Stimulated activated CD8-positive, alpha-beta memory T cell treated with anti-CD3 and anti-CD28 coated beads, Interleukin-12 subunit alpha, Interleukin-12 subunit beta, amount 100 ng/mL, for 4 hours (primary cell): ENCODE measurements at places on chromosomes 13 and 19.

DNA sequence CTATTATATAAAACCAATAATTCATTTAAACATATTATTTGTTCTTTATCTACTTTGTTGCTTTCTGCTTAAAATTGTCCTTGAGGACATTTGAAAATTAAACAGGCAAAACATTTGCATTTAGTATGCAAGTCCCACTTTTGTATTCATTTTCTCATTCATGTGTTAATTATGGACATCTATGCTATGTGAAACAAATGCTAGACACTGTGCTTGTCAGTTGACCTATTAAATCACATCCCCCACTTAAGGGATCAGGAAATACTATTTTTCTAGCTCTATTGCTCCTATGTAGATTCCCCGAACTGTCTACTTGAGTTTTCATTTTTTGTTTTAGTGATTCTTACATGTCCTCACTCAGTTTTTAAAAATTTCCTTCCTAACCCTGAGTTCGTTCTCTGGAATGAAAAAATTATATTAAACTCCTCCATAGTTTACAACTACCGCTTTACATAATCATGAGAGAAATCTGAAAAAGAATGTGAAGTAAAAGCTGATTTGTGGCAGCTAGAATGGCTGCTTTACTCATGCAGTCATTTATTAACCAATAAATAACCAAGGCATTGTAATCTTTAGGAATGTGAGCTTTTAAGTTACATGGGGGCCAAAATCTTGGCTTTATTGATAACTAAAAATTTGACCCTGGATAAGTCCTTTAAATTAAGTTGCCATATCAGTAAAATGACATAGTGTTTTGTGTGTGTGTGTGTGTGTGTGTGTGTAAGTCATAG lies 188.5 kb downstream of the LIG4 start:
- DNase-seq = no peak

- DNase-seq = no peak
Observed at GRCh38 chr13:52887165-52887564, 38.7 kb upstream of the PCDH8 start.

GRCh38 chr19:29805031-29805965 lies 6.5 kb upstream of the CCNE1 start:
- no peak for DNase-seq

- no peak for DNase-seq
Observed at GRCh38 chr13:58680115-58680514, 1048.6 kb downstream of the PCDH17 start.

DNA sequence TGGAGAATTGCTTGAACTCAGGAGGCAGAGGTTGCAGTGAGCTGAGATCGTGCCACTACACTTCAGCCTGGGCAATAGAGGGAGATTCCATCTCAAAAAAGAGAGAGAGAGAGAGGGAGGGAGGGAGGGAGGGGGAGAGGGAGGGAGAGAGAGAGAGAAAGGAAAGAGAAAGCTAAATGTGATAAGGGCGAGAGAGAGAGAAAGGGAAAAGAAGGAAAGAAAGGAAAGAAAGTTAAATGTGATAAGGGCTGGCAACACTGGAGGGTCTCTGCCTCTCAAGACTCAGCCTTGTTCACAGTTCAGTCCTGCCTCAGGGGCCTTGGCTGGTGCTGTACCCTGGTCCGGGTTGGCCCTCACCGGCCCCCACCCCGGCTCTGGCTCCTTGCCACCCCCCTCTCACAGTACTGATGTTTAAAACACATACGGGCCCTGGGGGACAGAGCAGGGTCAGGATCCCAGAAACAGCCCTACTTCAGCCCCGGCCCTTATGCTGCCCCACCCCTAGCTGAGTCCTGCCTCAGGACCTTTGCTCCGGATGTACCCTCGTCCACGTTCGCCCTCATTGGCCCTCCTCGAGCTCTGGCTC lies 3.5 kb downstream of the MAP1S start:
- DNase-seq = no peak

DNA sequence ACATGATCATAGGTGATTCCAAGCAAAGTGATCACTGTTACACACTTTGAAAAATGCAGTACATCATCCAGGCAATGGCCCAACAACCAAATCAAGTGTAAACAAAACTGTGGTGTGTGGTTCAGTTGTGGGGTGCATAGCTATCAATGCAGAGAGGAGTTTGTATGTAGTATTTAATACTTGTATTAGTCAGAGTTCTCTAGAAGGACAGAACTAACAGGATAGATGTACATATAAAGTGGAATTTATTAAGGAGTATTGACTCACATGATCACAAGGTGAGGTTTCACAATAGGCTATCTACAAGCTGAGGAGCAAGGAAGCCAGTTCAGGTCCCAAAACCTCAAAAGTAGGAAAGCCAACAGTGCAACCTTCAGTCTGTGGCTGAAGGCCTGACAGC lies 249.3 kb upstream of the HTR2A start:
- DNase-seq = no peak

DNA sequence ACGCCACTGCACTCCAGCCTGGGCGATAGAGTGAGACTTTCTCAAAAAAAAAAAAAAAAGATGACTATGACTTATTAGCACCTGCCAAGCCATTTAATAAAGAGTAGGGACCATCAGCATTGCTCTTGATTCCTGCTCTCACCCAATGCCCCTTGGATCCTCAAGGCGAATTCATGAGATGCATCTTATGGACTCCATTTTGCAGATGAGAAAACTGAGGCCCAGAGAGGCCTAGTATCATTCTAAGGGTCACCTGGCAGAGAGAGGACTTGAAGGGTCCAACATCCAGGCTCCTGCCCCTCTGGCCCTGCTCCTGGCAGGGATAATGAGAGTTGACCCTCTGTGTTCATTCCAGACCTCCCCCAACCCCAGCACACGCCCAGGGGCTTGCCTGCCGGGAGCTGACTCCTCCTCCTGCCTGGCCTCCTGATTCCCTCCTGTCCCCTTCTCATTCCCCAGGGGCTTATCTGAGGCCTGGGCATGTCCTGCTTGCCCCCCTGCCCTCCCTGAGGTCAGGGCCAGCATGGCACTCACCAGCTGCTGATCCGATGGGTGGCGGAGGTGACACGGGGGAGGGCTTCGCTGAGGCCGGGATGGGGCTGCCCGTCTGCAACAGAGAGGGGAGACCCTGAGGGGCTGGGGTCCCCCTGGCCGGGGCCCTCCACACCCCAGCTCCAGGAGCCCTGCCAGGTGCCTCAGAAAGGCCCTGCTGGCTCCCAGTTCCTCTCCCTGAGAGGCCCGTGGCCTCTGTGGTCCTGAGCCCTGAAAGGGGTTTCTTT lies 7.4 kb downstream of the WIZ start:
- DNase-seq = no peak

DNA sequence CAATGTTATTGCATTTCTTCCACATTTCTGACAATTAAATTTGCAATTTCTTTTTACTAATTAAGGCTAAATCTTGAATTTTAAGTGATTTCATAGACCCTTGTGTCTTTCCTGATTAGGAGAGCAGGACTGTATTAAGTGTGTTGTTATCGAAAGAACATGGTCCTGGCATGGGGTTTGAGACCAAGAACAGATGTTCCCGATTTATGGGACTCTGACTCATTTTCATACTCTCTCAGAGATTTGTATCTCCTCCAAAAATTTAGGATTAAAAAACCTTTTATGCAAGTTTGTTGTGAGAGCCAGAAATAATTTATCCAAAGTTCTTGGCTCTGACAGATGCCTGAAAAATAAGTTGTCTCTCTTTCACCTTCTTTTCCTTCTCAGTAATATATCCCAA lies 589.3 kb upstream of the ARGLU1 start:
- no peak for DNase-seq

- no peak for DNase-seq
Observed at GRCh38 chr13:51704399-51705313, 99.3 kb downstream of the DHRS12 start.

GRCh38 chr19:7342143-7342542 lies 6.6 kb upstream of the ARHGEF18 start:
- no peak for DNase-seq

GRCh38 chr19:33514885-33515551 lies 6.6 kb downstream of the PEPD start:
- no peak for DNase-seq

GRCh38 chr19:56176881-56177280 lies 1.1 kb downstream of the GALP start:
- no peak for DNase-seq

DNA sequence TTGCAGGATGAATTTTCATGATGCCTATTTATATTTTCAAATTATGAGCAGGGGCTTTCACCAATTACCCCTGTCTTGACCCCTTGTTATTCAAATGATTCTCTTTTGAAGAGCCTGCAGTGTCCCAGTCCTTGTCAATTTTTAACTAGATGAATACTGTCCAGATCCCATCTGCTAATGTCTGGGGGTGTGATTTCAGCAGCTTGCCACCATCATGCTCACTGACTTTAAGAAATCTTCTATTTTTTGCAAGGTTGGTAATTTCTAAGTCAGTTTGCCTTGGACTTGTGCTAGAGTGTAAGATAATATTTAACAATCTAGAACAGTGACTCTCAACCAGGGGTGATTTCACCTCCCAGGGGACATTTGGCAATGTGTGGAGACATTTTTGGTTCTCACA lies 106.0 kb downstream of the CACNA1A start:
- DNase-seq = no peak

DNA sequence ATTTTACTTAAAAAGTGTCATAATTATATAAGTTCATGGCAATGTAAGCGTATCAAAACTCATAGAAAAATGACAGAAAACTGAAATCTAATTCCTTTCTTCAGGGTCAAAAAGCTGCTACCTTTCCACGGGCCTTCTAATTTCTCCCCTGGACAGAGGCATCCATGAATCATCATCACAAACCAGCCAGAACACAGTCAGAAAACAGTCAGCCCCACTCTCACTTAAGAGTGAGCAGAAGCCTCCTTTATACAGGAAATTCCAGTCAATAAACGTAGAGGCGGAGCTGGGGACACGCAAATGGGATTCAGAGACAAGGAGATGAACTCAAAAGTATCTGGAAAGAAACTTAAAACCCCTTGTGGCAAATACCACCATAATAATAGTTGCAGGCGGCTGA lies 54.2 kb upstream of the ABCC4 start:
- DNase-seq = no peak

DNA sequence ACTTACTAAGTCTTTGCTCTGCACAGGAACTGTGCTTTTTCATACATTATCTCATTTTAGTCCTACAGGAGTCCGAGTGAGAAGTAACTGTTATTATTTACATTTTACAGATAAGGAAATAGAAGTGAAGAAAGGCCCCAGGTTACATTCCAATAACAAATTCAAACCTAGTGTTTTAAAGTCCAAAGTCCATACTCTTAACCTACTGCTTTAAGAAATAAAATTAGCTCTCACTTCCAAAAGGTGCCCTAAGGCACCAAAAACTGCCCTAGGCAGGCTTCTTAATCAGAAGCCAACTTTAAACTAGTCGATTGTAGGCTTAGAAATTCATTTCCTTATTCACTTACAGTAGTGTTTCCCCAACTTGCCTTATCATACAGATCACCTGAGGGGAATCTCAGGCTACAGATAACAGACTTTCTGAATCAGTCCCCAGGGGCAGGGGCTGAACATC lies 555.9 kb downstream of the DIAPH3 start:
- DNase-seq = no peak

GRCh38 chr13:34064456-34065205 lies 246.7 kb downstream of the RFC3 start:
- no peak for DNase-seq

- no peak for DNase-seq
Observed at GRCh38 chr13:103031332-103031873, 34.8 kb downstream of the SLC10A2 start.

DNA sequence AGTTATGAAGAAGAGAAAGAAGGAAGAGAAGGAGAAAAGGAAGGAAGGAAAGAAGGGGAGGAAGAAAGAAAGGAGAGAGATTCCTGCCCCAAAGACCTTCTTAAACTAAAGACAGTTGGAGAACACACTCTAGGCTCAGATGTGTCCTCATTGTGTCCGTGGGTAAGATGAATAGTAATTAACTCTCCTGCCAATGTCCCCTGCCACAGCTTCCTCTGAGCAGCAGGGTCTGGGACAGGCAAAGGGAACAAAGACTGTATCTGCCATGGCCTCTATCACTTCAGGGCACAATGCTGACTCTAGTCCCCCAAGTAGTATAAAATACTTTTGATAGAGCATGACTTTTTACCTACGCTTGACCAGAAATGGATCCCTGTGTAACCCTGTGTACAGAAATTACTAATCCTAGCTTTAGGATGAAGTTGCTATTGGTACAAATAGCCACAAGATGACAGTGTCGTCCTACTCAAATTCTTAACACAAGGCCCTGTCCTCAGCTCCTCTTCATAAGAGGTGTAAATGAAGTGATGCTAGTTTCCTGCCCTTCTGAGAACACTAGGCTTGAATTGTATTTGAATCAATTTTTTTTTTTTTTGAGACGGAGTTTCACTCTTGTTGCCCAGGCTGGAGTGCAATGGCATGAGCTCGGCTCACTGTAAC lies 186.2 kb upstream of the GPR12 start:
- no peak for DNase-seq

- no peak for DNase-seq
Observed at GRCh38 chr19:5719274-5719960, 529 bp downstream of the LONP1 start.

- no peak for DNase-seq
Observed at GRCh38 chr13:67090856-67091255, 139.3 kb downstream of the PCDH9 start.

DNA sequence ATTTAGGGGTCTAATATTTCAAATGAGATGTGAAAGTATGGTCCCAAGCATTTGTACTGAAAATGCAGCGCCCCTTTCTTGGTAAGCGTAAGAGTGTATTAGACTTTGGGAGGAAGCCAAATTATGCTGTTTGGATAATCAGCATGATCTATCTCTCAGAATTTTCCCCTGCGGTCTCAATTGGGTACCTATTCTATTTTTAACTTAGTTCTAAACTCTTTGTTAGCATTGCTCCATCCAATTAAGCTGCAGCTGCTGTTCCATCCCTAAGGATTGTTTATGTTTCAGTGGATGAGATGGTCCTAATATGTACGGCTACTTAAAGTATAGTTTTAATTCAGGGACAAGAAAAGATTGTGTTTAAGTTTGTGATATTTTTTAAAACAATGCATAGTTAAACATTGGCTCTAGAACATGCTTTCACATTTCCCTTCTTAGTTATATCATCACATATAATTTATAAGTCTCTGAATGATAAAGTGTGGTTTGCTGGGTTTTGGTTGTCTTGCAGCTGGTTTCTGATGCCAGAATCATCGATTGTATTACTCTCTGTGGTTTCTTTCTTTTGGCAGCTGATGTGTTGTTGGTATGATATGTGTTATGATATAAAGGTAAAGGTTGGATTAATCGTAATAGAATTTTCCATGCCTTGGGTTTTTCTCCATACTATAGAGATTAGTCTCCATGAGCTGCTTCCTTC lies 15.0 kb downstream of the POLR1D start:
- no peak for DNase-seq

- DNase-seq = no peak
Observed at GRCh38 chr19:1168572-1169410, 5.3 kb downstream of the SBNO2 start.

DNA sequence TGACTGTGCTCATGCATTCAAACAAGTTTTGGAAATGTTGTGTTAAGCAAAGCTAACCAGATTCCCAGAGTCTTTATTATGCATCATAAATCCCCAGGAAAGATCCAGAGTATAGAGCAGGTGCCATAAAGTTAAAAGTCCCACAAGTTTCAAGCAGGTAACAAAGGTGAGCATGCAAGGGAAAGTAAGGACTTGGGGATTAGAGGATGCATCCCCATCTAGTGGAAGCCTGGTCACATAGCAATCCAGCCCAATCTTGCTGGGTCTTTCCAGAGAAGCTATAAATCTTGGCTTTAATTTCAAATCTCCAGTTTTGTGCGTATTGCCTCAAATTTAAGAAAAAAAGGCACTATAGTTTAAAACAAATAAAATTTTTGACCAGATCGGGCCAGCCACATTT lies 72.7 kb downstream of the ZNF254 start:
- no peak for DNase-seq

GRCh38 chr13:60170414-60170813 lies 6.7 kb upstream of the DIAPH3 start:
- no peak for DNase-seq
